GM04503 (cell line): ENCODE measurements at places on chromosomes 3 and 15.

GRCh38 chr3:136979204-136979603 is 21.4 kb downstream of the IL20RB start:
- DNase-seq: no peak

DNA sequence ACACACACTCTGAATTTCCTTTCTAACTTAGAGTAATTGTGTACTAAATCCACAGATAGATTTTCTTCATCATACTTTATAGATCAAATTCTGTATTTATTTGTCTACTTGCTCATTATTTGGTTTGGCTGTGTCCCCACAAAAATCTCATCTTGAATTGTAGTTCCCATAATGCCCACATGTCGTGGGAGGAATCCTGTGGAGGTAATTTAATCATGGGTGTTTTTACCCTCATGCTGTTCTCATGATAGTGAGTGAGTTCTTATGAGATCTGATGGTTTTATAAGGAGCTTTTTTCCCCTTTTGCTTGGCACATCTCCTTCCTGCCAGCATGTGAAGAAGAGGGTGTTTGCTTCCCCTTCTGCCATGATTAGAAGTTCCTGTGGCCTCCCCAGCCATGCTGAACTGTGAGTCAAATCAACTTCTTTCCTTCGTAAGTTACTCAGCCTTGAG is 198.3 kb upstream of the TGFBR2 start:
- no peak for DNase-seq

GRCh38 chr3:64813326-64813725 is 125.5 kb upstream of the ADAMTS9 start:
- DNase-seq: no peak

GRCh38 chr3:111519178-111519855 is 22.7 kb upstream of the CD96 start:
- DNase-seq: no peak

- DNase-seq: no peak
These were observed 14.8 kb downstream of the PAQR5 start for GRCh38 chr15:69313432-69314000.

GRCh38 chr3:168617658-168618057 is 521.9 kb upstream of the GOLIM4 start:
- DNase-seq: no peak

GRCh38 chr15:41334293-41335120 is 1.8 kb downstream of the NUSAP1 start:
- no peak for DNase-seq

DNA sequence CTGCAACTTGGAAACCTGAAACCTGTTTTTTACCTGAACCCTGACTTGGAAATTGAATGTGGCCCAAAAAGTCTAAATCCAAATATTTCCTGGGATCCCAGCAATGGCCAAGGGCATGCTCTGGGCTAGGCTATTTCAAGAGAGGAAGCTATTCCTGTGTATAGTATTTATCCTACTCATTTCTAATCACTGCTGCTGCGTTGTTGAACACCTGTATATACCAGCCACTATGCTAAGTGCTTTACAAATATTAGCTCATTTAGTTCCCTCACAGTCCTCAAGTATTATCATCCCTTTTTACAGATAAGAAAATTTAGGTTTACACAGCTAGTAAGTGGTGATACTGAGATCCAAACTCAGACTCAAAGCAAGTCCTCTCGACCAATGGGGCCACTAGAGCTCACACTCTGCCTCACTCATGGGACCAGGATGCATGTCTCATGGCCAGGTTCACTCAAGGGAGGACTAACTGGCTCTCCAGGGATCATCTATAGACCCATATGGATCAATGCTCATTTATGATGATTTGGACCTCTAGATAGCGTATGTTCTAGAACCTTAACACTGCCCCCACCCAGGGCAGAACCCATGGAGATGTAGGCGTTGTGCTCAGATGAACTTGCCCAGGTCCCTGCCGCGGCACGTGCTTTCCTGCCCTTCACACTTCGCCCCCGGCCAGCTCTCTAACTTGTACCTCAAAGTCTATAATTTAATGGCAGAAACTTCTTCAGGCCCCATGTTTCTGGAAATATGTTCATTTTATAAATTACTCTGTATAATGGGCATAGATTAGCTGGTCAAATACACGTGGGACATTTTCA is 2.6 kb upstream of the CCR4 start:
- no peak for DNase-seq

DNA sequence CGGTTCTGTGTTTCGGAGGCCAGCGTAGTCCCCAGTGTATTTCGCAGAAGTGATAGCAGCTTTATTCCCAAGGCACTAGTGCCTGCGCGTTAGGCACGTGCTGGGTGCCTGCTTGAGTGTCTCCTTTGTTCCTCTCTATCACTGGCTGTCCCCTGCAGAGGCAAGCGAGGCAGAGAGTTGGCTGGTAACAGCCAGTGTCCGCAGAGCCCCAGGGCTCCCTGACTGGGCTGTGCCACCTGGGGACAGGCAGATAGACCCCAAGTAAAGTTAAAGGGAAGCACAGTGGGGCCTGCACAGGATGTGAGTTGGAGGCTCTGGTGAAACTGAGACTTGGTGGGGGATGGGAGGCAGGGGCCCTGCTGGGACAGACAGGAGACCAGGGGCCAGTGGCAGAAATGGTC is 50.7 kb downstream of the APBA2 start:
- no peak for DNase-seq

GRCh38 chr3:159787178-159787574 is 201.5 kb upstream of the IL12A start:
- no peak for DNase-seq

DNA sequence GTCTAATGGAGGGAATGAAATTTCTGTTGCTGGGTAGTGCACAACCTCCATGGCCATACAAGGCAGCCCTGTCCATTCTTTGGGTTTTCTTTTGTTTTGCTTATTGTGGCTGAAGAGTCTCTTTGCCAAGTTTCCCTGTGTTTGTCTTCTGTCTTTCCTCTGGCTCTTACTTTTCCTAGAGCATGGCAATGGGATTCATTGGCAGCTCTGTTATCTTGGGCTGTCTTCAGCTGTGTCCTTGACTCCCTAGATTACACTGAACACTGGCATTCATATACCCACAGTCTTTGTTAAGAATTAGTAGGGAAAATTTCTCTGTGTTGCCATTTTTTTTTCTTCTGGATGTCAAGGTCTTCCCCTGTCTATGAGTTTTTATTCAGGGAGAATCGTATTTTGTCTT is 16.1 kb upstream of the DCBLD2 start:
- DNase-seq: no peak

DNA sequence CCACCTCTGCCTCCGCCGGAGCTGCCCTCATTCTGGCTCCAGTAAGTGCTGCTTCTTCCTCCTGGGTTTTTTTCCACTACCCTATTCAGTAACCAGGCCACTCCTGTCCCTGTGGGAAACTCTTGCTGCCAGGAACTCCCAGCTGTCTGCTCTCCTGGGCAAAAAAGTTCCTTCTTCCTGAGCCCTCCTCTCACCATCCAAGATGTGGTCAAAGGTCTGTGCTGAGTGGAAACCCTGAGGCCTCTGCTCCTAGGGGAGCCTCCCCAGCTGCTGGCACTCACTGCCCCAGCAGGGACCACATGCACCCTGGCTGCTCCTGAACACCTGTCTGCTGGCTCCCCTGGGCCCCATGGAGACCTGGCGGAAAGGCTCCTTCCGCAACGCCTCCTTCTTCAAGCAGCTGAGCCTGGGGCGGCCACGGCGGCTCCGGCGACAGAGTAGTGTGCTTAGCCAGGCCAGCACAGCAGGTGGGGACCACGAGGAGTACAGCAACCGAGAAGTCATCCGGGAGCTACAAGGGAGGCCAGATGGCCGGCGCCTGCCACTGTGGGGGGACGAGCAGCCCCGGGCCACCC is 454 bp downstream of the C15orf62 start:
- DNase-seq: no peak

- DNase-seq: no peak
These were observed 214.4 kb upstream of the CBLB start for GRCh38 chr3:106083207-106083606.

GRCh38 chr3:154050766-154051165 is 70.4 kb upstream of the ARHGEF26 start:
- DNase-seq: no peak

DNA sequence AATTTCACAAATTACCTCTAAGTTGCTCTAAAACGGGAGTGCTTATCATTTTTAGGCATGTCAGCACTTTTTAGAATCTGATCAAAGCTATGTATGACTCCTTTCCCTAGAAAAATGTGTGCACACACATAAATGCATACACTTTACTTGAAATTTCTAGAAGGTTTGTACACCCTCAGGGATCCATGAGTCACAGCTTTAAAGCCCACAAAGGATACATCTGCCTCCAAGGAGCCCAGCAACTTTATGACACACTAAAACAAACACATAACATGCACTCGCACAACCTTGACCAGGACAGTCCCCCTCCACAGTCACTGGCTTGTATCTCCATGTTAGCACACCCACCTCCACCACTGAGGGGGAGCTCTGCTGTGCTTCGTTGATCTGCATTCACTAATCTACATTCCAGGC is 722.0 kb upstream of the CFAP20DC start:
- DNase-seq: peak; percentile 80

DNA sequence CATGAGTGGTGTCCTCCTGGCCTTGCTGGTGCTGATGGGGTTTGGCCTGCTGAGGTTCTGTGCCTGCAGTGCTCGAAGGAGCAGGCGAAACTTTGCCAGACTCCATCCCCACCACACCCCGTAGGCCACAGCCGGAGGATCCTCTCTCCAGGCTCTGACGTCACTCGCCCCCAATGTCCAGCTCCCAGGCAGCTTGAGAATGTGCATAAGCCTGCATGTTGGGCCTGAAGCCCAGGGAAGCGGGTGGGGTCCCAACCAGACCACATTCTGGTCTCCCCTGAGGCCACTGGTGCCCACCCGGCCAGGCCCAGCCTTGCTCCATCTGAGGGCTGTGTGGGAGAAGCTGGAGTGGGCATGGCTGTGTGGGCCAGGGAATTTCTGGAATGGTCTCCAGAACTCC is 109.8 kb downstream of the ASB7 start:
- no peak for DNase-seq

GRCh38 chr15:48993380-48993779 is 29.7 kb upstream of the SHC4 start:
- no peak for DNase-seq

DNA sequence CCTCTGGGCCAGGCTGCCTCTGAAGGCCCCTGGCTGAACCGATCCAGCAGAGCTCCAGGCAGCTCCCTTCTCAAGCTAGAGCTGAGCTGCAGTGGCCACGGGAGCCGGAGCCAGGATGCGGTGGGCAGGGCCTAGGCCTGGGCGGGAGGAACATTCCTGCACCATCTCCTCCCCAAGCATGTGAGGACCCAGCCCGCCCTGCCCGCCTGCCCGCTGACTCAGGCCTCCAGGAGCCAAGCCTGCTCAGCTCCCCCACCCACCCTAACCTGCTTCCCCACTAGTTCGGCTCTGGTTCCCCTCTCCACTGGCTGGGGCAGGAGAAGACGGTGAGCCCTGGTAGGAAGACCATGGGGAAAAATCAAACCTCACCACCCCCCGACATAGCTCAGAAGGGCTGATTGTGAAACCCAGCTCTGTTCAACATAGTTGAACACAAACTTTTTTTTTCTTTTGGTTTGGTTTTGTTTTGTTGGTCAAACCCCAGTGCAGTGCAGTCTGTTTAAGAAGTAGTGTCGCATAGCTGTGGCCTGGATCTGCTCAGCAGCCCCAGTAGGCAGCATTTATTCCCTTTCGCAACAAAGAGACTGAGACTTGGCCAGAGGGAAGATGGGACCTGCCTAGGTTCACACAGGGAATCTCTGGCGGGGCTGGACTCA is 13.5 kb downstream of the SNX33 start:
- peak; percentile 84 for DNase-seq

GRCh38 chr3:55484801-55485791 is 2.0 kb downstream of the WNT5A start:
- no peak for DNase-seq

DNA sequence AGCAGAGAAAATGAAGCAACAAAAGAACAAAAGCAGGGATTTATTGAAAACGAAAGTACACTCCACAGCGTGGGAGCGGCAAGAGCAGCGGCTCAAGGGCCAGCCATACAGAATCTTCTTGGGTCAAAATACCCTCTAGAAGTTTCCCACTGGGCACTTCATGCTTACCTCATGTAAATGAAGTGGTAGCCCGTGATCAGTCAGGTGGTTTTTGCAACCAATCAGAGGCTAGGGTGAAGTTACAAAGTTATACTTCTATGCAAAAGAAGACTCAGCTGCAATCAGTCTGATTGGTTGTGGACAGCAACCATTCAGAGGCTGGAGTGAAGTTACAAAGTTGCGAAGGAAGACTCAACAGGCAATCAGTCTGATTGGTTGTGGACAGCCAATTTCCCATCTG is 37.8 kb upstream of the TRH start:
- DNase-seq: peak; percentile 62
